A549 treated with RU486 at 1 μM for 4 hours (cell line): ENCODE measurements at places on chromosomes 7 and 10. TPM values are rescaled to one million over a fixed set of nuclear protein-coding genes. Genes with fewer than 3 reads are reported as not detected.

KLF14 gene
- total RNA-seq = 0.05 to 0.06 TPM in 2 of 5 replicates, not detected in the others

MCM10 gene
- total RNA-seq = 22.7 to 28.8 TPM (median 24.4 TPM) in 5 replicates

GDF10 gene
- total RNA-seq = 0.05 to 0.12 TPM in 2 of 5 replicates, not detected in the others

CUBN gene
- 0.02 to 0.30 TPM (median 0.03 TPM) in 5 replicates for total RNA-seq

PDLIM1 gene
- 155 to 174 TPM (median 167 TPM) in 5 replicates for total RNA-seq

NEUROD6 gene
- not detected in 5 replicates for total RNA-seq

VSTM2A gene
- not detected in 5 replicates for total RNA-seq

C7orf33 gene
- total RNA-seq = not detected in 5 replicates

TEX36 gene
- total RNA-seq = not detected in 5 replicates

ZNF425 gene
- 1.1 to 2.4 TPM (median 1.4 TPM) in 5 replicates for total RNA-seq

CUZD1 gene
- total RNA-seq = 1.3 to 1.8 TPM (median 1.6 TPM) in 5 replicates

HOXA1 gene
- total RNA-seq = 2.2 to 4.1 TPM (median 3.5 TPM) in 5 replicates

ENKUR gene
- 0.20 to 0.41 TPM (median 0.22 TPM) in 4 of 5 replicates, not detected in the other for total RNA-seq

OR2A12 gene
- not detected in 5 replicates for total RNA-seq

MRC1 gene
- total RNA-seq = 0.01 to 0.08 TPM (median 0.05 TPM) in 4 of 5 replicates, not detected in the other

BPGM gene
- total RNA-seq = 16.6 to 22.6 TPM (median 19.5 TPM) in 5 replicates

SDK1 gene
- 0.31 to 0.74 TPM (median 0.37 TPM) in 5 replicates for total RNA-seq

LRGUK gene
- total RNA-seq = 0.28 to 0.53 TPM (median 0.35 TPM) in 5 replicates

TMEM168 gene
- 8.2 to 12.6 TPM (median 8.8 TPM) in 5 replicates for total RNA-seq

AKR1D1 gene
- total RNA-seq = not detected in 5 replicates

PRKCQ gene
- 4.1 to 5.4 TPM (median 4.5 TPM) in 5 replicates for total RNA-seq

SLC39A12 gene
- total RNA-seq = not detected in 5 replicates

IL15RA gene
- total RNA-seq = 3.6 to 5.2 TPM (median 4.5 TPM) in 5 replicates

OR6B1 gene
- not detected in 5 replicates for total RNA-seq

POLR1F gene
- 11.7 to 16.8 TPM (median 16.5 TPM) in 5 replicates for total RNA-seq

CYP3A7 gene
- total RNA-seq = not detected in 5 replicates

CYP26C1 gene
- not detected in 5 replicates for total RNA-seq

GPR141 gene
- 0.10 TPM in 1 of 5 replicates, not detected in the others for total RNA-seq

CTAGE4 gene
- 0.05 TPM in 1 of 5 replicates, not detected in the others for total RNA-seq

HPS6 gene
- 25.0 to 40.1 TPM (median 33.9 TPM) in 5 replicates for total RNA-seq

ABCF2 gene
- 63.8 to 70.3 TPM (median 68.4 TPM) in 5 replicates for total RNA-seq

DNAH11 gene
- total RNA-seq = 0.04 to 0.41 TPM (median 0.23 TPM) in 5 replicates

ZWINT gene
- total RNA-seq = 82.6 to 106 TPM (median 88.6 TPM) in 5 replicates

ACHE gene
- 1.4 to 2.5 TPM (median 2.2 TPM) in 5 replicates for total RNA-seq

AGAP4 gene
- 4.5 to 9.4 TPM (median 7.5 TPM) in 5 replicates for total RNA-seq

AGAP9 gene
- 8.0 to 9.7 TPM (median 9.2 TPM) in 5 replicates for total RNA-seq

UTF1 gene
- total RNA-seq = 0.08 to 0.16 TPM (median 0.16 TPM) in 3 of 5 replicates, not detected in the others

PAX4 gene
- not detected in 5 replicates for total RNA-seq

ADARB2 gene
- total RNA-seq = not detected in 5 replicates

ANKRD30A gene
- total RNA-seq = 0.29 to 1.1 TPM (median 0.88 TPM) in 5 replicates

TBATA gene
- total RNA-seq = not detected in 5 replicates

IDI2 gene
- 0.09 TPM in 1 of 5 replicates, not detected in the others for total RNA-seq

SUGCT gene
- 0.67 to 1.8 TPM (median 1.2 TPM) in 5 replicates for total RNA-seq

MNX1 gene
- 4.0 to 6.6 TPM (median 6.3 TPM) in 5 replicates for total RNA-seq

AGAP6 gene
- 7.3 to 9.7 TPM (median 9.0 TPM) in 5 replicates for total RNA-seq

ANK3 gene
- total RNA-seq = 0.35 to 0.77 TPM (median 0.38 TPM) in 5 replicates

NPC1L1 gene
- total RNA-seq = 0.05 to 0.14 TPM (median 0.06 TPM) in 5 replicates

CPVL gene
- total RNA-seq = 0.14 to 0.34 TPM (median 0.28 TPM) in 5 replicates

ZNF727 gene
- total RNA-seq = not detected in 5 replicates

HOXA11 gene
- 0.67 to 0.92 TPM (median 0.89 TPM) in 5 replicates for total RNA-seq

MYOZ1 gene
- total RNA-seq = not detected in 5 replicates

SBDS gene
- total RNA-seq = 103 to 122 TPM (median 104 TPM) in 5 replicates
